H4 (cell line): ENCODE measurements at places on chromosomes 4 and X. TPM values are rescaled to one million over a fixed set of nuclear protein-coding genes. Genes with fewer than 3 reads are reported as not detected.

SH3D19 gene
- 4.4 and 8.6 TPM in 2 replicates for total RNA-seq

SPIN2A gene
- total RNA-seq, result 0.04 TPM in 1 of 2 replicates, not detected in the other

IQSEC2 gene
- total RNA-seq, result 9.3 and 11.9 TPM in 2 replicates

NRK gene
- 0.02 and 0.06 TPM in 2 replicates for total RNA-seq

BEX5 gene
- 1.3 TPM in 1 of 2 replicates, not detected in the other for total RNA-seq

VCX3A gene
- total RNA-seq, result 160 and 182 TPM in 2 replicates

PAGE2B gene
- not detected in 2 replicates for total RNA-seq

PCDH19 gene
- 0.48 and 0.64 TPM in 2 replicates for total RNA-seq

NPY2R gene
- total RNA-seq, result not detected in 2 replicates

CT45A1 gene
- not detected in 2 replicates for total RNA-seq

CT55 gene
- total RNA-seq, result 0.47 and 0.87 TPM in 2 replicates

PRRG1 gene
- total RNA-seq, result 14.5 and 24.0 TPM in 2 replicates

DNA sequence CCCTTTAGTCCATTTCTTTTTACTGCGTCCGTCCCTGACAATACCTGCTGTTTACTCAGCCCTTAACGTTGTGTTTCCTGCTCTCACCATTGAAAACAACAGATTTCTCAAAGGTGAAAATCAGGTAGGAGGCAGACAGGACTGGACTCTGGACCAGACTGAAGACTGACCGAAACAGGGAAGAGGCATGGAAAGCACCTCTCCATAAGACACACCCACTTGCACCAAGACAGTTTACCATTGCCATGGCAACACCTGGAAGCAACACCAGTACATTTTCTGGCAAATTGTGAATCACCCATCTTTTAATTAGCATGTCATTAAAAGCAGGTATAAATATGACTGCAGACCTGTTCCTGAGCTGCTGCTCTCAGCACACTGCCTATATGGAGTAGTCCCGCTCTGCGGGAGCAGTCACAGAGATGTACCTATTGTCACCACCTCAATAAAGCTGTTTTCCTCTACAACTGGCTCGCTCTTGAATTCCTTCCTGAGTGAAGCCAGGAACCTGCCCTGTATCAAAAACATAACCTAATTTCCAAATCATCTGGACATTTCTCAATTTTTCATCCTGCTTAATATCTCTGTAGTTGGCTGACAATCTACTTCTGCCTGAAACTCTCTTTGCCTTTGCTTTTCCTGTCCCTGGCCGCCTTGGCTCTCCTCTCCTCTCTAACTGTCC is 117.0 kb downstream of the RNF150 start:
- DNase-seq, result no peak

GRCh38 chr4:156771171-156771837 is 200.3 kb downstream of the PDGFC start:
- peak; percentile 48 for DNase-seq

- no peak for DNase-seq
Measured at GRCh38 chrX:104695593-104695992, 129.6 kb downstream of the IL1RAPL2 start.

DNA sequence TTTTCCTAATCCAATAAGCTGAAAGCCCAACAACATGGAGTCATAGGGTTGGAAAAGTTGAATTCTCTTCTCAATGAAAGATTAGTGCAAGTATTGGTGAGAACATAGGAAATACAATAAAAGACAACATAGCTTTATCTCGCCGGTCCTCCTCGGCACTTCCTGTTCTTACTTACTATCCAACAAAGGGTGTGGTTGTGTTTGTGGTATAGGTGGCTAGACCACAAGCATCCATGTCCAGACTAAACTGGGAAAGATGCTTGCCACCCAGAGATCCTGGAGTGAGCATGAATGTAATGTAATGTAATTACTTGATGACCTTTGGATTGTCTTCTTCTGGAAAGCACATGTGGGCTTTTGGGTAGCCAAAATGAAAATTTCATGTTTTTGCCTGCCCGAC is 223.8 kb downstream of the CPE start:
- no peak for DNase-seq

GRCh38 chrX:30568136-30568535 is 9.4 kb downstream of the TASL start:
- peak; percentile 4 for DNase-seq

- DNase-seq, result no peak
Measured at GRCh38 chr4:142348613-142349021, 497.5 kb downstream of the INPP4B start.

DNA sequence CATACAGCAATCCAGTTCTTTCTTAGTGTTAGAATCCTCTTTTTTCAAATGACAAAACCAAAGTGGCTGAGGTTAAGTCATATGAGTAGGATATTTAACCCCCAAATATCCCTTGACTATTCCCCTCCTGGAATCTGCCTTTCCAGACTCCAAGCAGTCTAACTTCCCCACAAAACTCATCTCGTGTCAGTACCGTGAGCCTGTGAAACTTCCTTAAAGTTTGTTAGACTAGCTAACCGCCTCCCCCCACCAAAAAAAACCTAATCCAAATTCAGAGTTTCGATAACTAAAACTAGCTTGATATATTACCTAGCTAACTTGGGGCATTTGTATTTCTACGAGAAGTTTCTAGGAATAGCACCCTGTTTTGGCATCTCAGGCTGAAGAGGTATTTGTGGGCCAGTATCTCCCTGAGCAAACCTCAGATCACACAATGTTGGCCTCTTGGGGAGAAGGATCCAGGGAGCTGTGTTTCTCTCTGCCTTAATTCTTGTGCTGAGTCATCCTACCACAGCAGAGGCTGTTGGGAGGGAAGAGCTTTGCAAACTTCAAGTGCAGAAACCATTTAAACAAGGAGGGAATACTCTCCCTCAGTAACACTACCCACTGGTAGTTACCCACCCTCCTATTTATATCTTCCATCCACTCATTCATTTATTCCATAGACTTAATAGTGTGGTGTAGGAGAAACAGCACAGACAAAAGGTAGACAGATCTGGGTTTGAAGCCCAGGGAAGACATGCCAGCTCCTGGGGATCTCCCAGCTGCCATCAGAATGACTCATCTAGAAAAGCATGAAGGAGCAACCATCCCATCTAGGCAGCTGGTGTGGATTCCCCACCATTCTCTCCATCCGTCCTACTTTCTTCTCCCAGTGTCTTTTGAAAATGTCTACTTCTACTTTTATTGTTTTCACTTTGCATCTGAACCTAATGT is 39.3 kb upstream of the TXK start:
- DNase-seq, result peak; percentile 77

GRCh38 chr4:112509243-112510141 is 6.5 kb downstream of the NEUROG2 start:
- DNase-seq, result no peak

DNA sequence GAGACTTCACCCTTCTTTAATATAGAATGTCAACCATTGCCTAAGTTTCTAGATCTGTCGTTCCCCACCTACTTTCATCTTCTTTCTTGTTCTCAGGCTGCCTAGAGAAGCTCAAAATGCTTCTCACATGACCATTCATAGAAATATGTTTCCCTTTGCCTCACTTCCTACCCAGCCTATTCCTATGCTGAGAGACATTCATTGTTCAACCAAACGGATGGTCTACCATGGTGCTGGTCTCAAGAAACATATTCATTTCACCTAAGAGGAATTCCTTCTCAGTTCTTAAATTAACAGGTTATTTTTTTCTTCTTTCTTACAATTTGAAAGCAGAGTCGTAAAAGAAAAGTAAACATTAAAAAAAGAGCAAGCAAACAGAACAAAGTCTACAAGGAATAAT is 20.3 kb upstream of the SLC7A11 start:
- DNase-seq, result no peak

GRCh38 chr4:106718548-106718947 is 317.6 kb downstream of the DKK2 start:
- DNase-seq, result no peak

- no peak for DNase-seq
Measured at GRCh38 chr4:66943112-66943511, 602.2 kb downstream of the CENPC start.

DNA sequence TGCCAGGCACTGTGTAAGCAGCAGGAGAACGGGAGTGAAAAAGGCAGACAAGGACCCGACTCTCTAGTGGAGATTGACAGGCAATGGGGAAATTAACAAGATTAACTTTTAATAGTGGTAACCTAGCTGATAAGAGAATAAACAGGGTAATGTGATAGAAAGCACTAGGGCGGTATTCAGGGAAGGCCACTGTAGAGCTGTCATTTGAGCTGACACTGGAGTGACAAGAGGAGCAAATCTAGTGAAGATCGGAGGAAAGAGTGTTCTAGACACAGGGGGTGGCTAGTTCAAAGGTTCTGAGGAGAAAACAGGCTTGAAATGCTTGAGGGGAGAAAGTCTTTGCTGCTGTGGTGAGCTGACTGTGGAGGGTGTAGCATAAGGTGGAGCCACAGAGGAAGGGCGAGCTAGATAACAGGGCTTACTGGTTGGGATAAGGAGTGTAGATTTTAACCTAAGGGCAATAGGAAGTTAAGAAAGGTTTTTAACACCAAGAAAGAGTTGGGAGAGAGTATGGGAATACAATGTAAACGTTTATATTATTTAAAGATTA is 122.8 kb downstream of the SLC10A7 start:
- no peak for DNase-seq

- no peak for DNase-seq
Measured at GRCh38 chrX:140804292-140804691, 94.7 kb downstream of the LINC00632 start.

DNA sequence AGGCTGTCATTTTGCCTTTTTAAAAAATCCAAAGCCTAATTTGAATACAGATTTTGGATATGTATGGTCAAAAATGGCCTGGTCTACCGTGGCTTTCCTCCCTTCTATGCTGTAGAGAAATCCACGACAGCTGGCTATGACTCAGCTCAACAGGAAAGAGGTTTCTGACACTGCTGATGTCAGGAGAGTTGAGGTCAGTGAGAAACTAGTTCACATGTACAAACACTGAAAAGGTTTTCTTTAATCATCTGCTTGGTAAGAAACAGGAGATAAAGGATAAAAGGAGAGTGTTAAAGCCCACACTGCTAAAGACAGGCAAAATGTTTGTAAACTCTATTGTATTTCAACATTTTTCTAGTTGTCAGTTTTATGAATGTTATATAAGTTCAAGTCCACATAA is 113.9 kb downstream of the NYX start:
- peak; percentile 86 for DNase-seq

GRCh38 chr4:168631241-168632162 is 134.7 kb downstream of the PALLD start:
- peak; percentile 45 for DNase-seq

DNA sequence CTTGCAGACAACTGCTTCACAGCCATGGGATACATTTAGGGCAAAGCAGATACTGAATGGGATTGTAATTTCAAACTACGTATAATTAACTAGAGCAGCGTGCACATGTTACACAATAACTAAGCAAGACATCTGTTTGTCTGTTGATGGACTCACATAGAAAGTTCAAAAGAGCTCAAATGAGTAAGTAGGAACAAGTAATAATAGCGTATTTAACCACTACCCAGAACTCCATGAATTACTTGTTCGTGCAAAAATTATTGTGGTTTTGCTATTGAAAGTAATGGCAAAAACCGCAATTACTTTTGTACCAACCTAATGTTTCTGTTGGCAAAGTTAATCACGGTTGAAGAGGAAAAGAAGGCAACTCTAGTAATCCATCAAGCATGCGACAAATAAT is 825.4 kb downstream of the PCDH18 start:
- peak; percentile 67 for DNase-seq

DNA sequence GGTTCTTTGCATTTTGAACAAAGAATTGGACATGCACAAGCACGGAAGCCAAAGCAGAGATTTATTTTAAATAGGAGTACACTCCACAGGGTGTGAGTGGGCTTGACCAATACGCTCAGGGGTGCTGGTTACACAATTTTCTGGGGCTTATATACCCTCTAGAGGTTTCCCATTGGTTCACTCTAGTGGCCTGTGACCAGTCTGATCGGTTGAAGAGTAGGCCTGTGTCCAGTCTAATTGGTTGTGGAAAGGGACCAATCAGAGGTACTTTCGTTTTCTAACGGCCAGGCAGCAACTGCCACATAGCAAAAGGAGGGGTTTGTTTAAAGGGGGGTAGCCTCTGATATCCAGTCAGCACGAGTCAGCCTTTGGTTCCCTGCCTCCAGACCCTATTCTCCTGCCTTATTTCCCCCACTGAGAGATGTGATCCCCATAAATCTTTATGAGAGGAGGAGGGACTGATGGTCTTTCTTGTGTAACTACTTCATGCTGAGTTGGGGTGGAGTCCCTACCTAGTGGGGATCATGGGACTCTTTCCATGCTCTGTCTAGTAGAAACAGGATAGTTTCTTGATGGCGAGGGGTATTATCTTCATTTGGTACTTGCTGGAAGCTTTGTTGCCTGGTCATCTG is 11.3 kb upstream of the AREG start:
- peak; percentile 17 for DNase-seq

DNA sequence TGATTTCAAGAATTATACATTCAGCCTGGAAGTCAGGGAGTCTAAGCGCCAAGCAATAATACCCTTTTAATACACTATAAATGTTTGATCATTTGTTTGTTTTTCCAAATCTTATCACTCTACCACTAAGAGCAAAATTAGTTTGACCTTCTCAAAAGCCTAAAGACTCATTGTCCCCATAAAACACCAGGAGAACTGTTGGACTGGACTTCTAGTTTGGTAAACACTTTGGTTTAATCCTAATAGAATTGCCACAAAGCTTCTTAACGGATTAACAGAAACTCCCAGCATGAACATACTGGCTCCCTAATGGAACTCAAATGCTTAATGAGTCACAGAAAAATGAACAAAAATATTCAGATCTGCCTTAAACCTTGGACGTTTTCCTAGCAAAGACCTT is 34.9 kb downstream of the SYTL5 start:
- DNase-seq, result no peak

DNA sequence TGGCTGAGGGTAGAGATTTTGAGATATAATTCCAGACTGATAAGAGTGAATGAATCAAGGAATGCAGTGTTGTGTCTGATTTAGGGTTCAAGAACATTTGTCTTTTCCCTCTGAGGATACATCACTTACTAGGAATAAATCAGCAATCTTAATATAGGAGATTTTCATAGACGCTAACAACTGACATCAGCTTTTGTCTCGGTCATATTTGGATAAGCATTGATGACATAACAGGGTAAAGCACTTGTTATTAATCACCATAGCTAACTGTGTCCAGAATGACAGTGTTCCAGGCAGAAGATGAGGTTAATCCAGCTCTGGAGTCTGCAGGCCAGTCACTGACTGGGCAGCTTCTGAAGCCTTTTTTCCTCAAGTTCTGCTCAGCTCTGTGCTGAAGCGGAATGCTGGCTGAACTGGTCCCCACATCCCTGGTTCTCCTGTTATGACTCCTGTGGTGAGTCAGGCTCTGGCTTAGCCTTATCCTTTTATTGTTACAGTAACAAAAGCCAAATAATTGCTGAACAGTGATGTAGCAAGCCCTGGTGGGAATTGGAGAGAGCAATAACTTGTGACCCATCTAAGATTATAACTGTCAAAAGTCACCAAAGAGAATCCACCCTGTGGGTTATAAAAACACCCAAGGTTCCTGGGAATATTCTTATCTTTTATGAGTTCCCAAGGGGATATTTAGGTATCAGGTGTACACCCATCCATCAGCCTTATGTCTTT is 41.8 kb downstream of the FNIP2 start:
- DNase-seq, result peak; percentile 80
